ENCODE measurements at places on chromosomes 16 and 17. TPM values are rescaled to one million over a fixed set of nuclear protein-coding genes. Genes with fewer than 3 reads are reported as not detected.

The RASD1 gene
- 13.1 TPM for total RNA-seq

The BRIP1 gene
- total RNA-seq, result 0.79 TPM

The EXOC3L1 gene
- total RNA-seq, result 47.5 TPM

The MARVELD3 gene
- total RNA-seq, result not detected

The AANAT gene
- not detected for total RNA-seq

GRCh38 chr17:79324194-79324593, 249.6 kb downstream of the ENGASE start:
- no peak for DNase-seq
- H3K27me3 ChIP-seq, result peaks cover 92% of the 10 kb centered on the region
- H3K4me3 ChIP-seq, result no peak overlapping the region
- no peaks in the 10 kb centered on the region for H3K4me1 ChIP-seq
- H3K36me3 ChIP-seq, result no peaks in the 10 kb centered on the region

GRCh38 chr17:79814974-79815835, 18.3 kb upstream of the CBX8 start:
- no peak overlapping the region for H3K27ac ChIP-seq
- no peaks in the 10 kb centered on the region for H3K36me3 ChIP-seq
- H3K4me1 ChIP-seq, result peaks cover 47% of the 10 kb centered on the region
- peaks cover 62% of the 10 kb centered on the region for H3K27me3 ChIP-seq
- H3K4me3 ChIP-seq, result peak overlapping the region; percentile 68

DNA sequence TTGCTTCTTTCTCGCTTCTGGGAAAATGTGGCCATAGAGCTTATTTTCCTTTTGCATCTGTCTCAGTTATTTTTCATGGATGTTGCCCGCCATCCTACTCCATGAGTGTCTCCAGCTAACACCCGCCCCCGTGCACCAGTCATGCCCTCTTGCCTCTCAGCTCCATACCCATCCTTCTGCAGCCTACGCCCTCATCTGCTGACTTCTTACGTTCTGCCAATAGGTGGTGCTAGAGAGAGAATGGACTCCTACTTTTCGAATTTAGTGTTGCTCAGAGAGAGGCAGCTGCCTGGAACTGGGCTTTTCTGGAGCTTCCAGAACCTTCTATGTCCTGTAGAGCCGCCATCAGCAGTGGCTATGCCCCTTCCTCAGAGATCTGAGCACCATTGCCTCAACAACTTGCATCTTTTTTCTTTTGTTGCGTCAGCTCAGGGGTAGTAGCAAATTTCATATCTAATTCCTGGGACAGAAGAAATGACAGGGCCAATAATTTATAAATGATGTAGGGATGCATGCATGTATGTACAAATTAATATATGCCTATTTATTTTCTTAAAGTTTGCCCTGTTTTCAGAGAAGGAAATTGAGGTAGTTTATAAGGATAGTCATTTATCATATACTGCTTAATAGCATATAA, 119.7 kb upstream of the MYOCD start:
- H3K4me1 ChIP-seq, result no peaks in the 10 kb centered on the region
- H3K27ac ChIP-seq, result no peak overlapping the region
- no peaks in the 10 kb centered on the region for H3K36me3 ChIP-seq
- no peak overlapping the region for H3K4me3 ChIP-seq

DNA sequence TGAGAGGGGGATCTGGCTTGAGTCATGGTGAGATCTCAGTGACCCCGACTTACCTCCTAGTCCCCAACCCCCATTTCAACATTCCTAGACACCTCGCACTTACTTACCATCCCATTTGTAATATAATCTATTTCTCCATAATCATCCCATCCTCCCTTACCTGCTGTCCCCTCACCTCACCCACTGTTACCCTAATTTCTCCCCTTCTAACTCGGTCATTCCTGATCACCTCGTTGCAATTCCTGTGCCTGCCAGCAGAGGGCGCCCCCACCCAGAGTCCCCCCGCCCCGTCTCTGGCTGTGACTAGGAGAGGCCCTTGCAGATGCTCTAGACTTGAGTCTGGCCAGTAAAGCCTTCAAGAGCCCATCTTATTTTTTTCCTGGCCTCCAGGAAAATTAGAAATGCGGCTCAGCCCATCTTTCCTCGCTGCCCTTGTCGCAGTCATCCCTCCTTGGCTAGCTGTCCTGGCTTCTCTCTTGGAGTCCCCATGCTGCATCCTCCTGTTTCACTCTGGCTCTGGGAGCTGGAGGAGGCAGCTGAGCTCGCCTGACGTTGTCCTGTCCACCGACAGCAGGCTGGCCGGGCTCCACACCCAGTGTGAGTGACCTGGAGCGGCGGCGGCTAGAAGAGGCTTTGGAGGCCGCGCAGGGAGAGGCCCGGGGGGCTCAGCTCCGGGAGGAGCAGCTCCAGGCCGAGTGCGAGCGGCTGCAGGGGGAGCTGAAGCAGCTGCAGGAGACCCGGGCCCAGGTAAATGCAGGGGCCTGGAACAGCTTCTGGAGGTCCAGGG, 5.0 kb downstream of the TBKBP1 start:
- no peak overlapping the region for H3K4me3 ChIP-seq
- DNase-seq, result peak; percentile 94
- peaks cover 97% of the 10 kb centered on the region for H3K4me1 ChIP-seq
- H3K27me3 ChIP-seq, result no peaks in the 10 kb centered on the region
- H3K36me3 ChIP-seq, result peaks cover 41% of the 10 kb centered on the region
- no peak overlapping the region for H3K27ac ChIP-seq

GRCh38 chr17:51474764-51475163, 214.4 kb downstream of the UTP18 start:
- no peaks in the 10 kb centered on the region for H3K36me3 ChIP-seq
- H3K4me3 ChIP-seq, result no peak overlapping the region
- DNase-seq, result no peak

DNA sequence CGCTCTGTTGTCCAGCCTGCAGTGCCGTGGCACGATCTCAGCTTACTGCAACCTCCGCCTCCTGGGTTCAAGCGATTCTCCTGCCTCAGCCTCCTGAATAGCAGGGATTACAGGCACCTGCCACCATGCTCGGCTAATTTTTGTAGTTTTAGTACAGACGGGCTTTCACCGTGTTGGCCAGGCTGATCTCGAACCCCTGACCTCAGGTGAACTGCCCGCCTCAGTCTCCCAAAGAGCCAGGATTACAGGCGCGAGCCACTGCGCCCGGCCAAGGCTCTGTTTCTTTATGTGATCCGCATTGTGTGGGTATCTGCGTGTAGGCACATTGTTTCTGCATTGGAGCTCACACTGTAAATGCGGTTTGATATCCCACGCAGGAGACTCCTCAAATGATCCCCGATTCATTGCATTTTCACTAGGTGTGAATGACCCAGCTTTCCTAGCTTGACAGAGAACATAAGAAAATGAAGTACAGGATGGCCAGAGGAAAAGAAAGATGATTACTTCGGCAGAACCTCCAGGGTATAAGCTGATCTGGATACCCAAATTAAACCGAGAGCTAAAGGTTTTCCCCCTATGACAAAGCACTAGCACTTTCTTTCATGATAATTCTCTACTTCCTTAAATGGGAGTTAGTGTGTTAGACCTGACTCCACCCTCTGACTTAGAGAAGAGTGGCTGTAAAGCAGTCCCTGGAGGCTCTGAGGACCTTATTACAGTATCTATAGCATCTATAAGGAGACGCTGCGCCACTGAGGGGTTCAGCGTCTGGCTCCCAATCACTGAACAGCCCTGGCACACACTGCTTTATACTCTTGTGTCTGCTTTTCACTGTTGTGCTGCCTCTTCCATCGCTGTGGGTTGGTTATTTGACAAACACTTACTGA, 17.3 kb downstream of the COTL1 start:
- H3K4me1 ChIP-seq, result peaks cover 94% of the 10 kb centered on the region
- no peaks in the 10 kb centered on the region for H3K27me3 ChIP-seq
- peak overlapping the region; percentile 90 for H3K27ac ChIP-seq

All from spleen (tissue), 13 donors.